ENCODE measurements at places on chromosomes 1 and 21.

DNA sequence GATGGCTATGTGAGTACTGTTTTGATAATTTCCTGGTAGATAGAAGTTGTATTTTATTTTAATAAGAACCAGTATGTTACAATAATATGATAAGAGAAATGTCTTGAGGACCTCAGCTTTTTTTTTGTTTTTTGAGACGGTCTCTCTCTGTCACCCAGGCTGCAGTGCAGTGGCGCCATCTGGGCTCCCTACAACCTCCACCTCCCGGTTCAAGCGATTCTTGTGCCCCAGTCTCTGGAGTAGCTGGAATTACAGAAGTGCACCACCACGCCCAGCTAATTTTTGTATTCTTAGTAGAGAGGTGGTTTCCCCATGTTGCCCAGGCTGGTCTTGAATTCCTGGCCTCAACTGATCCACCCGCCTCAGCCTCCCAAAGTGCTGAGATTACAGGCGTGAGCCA, 968.1 kb upstream of the ADGRL4 start:
- no peak for DNase-seq

DNA sequence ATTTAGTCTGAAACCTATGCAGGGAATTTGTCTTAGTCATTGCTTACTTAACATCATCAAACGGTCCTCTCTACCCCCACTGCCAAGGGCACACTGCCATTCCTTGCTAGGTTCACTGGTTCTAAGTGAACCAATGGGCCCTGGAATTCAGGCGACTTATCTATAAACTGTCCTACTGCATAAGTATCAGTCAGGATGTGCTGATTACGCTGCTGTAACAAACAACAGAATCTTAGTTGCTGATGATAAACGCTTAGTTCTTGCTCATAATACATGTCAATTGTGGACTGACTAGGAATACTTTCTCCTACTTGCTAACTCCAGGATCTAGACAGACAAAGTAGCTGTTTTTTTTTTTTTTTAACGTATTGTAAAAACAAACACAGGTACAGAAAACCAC, 136.1 kb downstream of the PRDM2 start:
- DNase-seq, result no peak

GRCh38 chr1:176934370-176934769, 230.1 kb downstream of the ASTN1 start:
- no peak for DNase-seq

DNA sequence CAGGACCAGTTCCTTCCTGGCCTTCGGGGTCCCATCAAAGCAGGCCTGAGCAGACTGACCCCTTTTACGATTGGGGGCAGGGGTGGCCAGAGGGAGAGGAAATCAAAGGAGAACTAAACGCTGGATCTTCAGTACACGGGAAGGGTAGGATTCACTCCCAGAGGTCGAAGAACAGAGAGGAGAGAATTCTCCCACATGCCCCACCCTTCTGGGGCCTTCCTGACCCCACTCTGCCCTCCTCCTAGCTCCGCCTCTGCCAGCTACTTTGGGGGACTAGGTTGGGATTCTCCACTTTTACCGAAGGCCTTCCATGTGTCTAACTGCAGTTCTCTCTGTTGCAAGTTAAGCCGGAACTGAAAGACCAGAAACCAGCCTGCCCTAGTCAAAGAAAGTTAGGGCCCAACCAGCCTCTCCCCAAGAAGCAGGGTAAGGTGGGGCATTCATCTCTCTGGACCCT, 654 bp upstream of the ARHGEF2 start:
- peak; percentile 69 for DNase-seq

- no peak for DNase-seq
Measured at GRCh38 chr21:38721958-38722357, 83.8 kb upstream of the ETS2 start.

GRCh38 chr1:16607433-16607851, 5.9 kb downstream of the NBPF1 start:
- DNase-seq, result no peak

GRCh38 chr21:31872452-31873274, at the start of gene HUNK:
Gene HUNK, plus strand, starts transcription at chr21:31873020. Its CDS starts 655 bp downstream, at chr21:31873675.
- peak; percentile 3 for DNase-seq

DNA sequence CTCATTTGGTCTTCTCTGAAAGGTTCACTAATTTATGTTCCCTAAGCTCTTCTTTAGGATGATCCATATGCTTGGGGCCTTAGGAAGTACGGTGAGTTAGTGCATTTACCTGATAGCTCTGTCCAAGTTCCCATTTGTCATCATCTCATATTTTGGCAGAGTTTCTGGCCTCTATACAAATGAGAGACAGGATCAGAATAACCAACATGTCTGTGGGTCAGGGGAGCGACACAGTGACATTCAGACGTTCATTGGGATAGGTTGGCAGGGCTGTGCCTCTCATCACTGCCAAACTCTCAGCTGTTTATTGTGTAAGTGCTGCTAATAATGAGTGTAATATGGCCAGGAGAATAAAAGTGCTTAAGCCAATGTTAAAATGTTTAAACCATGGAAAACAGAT, 561.1 kb upstream of the ZRANB2 start:
- DNase-seq, result no peak

GRCh38 chr1:190168893-190169280, 308.8 kb downstream of the BRINP3 start:
- DNase-seq, result no peak

GRCh38 chr1:174791863-174792262, 207.9 kb upstream of the CACYBP start:
- no peak for DNase-seq

GRCh38 chr1:199163267-199163666, 524.4 kb downstream of the PTPRC start:
- no peak for DNase-seq

GRCh38 chr1:151131701-151132334, 14.6 kb downstream of the SEMA6C start:
- DNase-seq, result peak; percentile 9

DNA sequence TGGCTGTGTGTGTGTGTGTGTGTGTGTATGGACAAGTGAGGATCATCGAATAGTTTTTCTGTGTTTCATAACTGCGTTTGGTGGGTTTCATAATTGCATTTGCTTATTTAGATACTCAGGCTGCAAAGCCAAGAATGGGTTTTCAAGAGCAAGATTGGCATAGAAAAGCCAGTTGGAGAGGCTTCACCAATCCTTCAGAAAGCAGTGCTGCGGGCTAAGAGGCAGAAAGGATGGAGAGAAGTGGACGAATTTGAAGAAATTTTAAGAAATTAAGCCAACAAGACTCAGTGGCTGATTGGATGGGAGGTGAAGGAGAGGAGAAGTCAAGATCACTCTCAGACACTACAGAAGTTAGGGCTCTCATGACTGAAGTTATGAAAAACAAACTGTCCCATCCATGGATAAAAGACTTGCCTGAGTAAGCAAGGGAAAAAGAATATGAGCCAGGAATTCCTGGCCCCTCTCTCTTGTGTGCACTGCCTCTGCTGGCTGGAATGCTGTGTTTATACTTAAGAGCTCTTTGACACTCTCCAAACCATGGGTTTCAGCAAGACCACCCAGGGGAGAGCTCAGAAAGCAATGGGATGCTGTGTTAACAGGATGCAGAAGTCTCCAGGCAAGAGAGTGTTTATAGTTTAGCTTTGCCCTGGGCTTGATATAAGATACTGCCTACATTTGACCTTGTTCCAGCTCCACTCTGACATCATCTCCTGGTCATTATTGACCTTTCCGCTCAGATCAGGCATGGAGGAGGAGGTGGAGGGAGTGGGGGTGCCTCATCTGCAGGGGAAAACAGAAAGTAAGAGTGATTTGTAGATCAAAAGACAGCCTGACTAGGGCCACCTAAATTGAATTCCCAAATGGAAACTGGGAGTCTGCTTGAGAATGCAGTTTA, 232.0 kb upstream of the PLXNA2 start:
- no peak for DNase-seq

- no peak for DNase-seq
Measured at GRCh38 chr1:93415296-93415695, 32.6 kb upstream of the FNBP1L start.

DNA sequence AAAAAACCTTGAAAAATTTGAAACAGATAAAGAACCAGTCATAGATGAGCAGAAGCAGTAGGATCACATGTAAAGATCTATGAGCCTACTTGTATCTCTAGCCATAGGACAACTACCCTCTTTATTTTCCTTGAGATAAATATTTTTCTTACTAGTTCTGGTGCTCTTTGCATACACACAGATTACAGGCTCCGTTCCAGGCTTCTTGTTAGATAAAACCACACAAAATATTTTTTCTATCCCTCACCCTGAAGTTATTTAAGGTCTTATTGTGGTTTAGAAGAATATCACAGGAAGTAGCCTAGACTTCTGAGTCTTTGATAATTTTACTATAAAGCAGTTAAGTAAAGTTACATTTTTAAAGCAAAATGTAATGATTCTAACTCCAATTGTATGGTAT, 512.2 kb downstream of the NEGR1 start:
- DNase-seq, result no peak

DNA sequence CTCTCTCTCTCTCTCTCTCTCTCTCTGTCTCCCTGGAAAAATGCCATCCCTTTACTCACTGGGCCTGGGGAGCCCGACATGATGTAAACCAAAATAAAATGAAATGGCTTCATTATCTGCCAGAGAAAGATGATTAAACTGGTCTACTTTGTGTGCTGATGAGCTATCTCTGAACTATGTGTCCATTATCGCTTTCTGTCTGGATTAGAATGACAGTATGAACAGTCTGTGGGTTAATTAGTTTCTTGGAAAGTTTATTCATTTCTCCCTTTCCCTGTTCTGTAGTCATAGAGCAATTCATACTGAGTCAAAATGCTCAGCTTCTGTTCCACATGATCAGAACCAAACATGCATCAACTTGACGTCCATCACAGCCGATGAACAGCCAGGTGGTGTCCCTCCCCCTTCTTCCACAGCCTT, 72.4 kb upstream of the KCND3 start:
- DNase-seq, result peak; percentile 11

- DNase-seq, result no peak
Measured at GRCh38 chr1:179779645-179780272, 36.7 kb downstream of the FAM163A start.
